ENCODE measurements at places on chromosomes 6 and 20.

DNA sequence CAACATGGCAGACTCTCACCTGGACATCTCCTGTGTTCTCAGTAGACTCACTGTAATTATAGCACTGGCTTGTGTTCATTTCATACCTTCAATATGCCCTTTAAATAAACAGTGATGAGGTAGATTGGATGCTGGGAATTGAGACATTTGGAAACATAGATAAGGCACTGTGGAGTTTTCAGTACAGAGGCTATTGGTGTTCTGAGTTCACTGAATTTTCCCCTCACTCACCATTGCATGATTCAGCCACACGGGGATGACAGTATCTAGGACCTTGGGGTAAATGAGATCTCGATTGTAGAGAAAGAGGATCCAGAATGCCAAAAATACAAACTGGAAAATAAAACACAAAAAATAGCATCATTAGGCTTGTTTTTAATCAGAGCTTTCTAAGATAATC lies 12.6 kb downstream of the ADTRP start:
- DNase-seq, result no peak

DNA sequence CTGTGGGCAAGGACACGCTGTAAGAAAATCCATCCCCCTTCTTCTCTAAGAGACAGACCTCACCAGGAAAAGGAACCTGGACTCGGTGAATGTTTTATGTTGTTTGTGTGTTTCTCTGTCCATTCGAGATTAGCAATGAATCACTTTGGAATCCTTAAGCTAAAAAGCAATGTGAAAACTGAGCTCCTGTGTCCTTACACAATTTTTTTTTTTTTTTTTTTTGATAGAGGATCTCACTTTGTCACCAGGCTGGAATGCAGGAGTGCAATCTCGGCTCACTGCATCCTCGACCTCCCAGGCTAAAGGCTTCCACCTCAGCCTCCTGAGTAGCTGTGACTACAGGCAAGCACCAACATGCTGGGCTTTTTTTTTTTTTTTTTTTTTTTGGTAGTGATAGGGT lies 32.1 kb downstream of the BFSP1 start:
- DNase-seq, result no peak

GRCh38 chr20:11056414-11056813 lies 382.6 kb upstream of the JAG1 start:
- DNase-seq, result no peak

DNA sequence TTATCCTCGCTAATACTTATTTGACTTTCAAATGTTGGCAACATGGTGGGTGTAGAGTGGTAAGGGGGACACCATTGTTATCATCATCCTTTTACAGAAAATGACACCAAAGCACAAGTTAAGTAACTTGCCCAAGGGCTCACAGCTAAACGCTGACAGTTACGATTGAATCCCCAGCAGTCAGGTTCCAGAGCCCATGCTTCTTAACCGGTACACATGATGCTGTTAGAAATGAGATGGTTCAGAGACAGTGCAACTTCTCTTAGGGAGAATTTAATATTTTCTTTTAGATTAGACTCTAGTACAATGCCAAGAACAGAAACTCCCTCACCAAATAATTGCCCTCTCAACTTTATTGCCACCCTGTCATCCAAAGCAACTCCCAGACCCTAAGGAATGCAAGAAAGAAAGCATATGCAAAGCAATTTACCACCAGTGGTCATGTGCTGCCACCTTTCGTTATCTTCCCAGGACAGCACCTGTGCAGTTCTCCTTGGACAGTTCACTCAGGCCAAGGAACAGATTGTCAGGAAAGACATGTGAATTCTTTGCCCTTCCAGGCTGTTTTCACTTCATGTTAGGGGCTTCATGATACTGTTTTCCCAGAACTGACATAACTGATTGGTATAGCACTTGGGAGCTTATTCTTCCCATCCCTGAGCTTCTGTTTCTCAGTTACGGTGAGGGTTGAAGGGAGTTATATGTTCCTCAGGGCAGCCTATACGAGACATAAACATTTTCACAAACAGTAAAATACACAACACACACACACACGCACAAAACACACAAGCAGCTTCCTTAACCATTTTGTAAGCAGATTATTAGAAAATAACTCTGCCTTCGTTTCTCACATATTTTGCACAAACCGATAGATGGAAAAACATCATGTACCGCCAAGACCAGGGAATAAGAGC lies 5.1 kb downstream of the HLA-DMA start:
- DNase-seq, result no peak

- DNase-seq, result peak; percentile 8
These were observed 57.7 kb upstream of the VSTM2L start for GRCh38 chr20:37845241-37845681.
